T-helper 17 cell (primary cell): ENCODE measurements at places on chromosomes 5 and 9. TPM values are rescaled to one million over a fixed set of nuclear protein-coding genes. Genes with fewer than 3 reads are reported as not detected.

- H3K27me3 ChIP-seq: no peaks in the 10 kb centered on the region
- H3K4me1 ChIP-seq: no peaks in the 10 kb centered on the region
- DNase-seq: no peak
Observed at GRCh38 chr9:16290169-16290568, 580.3 kb downstream of the BNC2 start.

- no peaks in the 10 kb centered on the region for H3K36me3 ChIP-seq
- H3K27ac ChIP-seq: no peak overlapping the region
- no peaks in the 10 kb centered on the region for H3K4me1 ChIP-seq
- DNase-seq: no peak
- no peak overlapping the region for H3K4me3 ChIP-seq
Observed at GRCh38 chr9:110571801-110572483, 7.6 kb downstream of the SVEP1 start.

DNA sequence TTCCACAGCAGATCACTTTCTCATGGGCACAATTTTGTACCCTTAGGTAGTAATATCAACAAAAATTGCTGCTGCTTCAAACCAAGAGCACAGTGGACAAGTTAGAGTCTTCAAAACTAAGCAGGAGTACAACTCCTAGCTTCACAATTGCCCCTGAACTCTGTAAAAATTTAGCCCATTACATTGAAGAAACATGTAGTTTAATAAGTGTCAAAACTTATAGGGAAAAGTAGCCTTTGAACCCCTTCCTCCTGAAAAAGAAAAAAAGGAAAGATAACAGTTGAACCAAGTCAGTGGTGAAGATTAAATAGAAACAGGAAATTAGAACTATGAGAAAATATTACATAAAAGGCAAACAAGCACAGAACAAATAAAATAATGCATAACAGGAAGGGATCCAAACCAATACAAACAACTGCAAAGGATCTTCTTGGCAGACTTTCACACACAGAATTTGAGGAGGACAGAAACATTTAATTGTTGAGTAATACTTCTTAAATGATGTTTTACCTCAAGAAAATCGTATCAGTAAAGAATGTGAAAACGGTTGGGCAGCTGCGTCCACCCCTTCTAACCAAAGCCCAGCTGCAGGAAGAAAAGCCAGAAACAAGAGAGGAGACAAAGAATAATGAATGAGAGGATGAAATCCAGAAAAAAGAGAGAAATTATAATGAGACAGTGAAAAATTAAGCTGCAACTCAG lies 636.0 kb downstream of the NR2F1-AS1 start:
- H3K36me3 ChIP-seq: no peaks in the 10 kb centered on the region
- H3K4me3 ChIP-seq: no peak overlapping the region
- H3K4me1 ChIP-seq: no peaks in the 10 kb centered on the region
- H3K27me3 ChIP-seq: no peaks in the 10 kb centered on the region
- DNase-seq: no peak

GRCh38 chr5:147393874-147394672 lies 115.8 kb downstream of the DPYSL3 start:
- H3K4me1 ChIP-seq: no peaks in the 10 kb centered on the region
- DNase-seq: no peak
- no peaks in the 10 kb centered on the region for H3K36me3 ChIP-seq
- H3K27ac ChIP-seq: no peak overlapping the region
- no peak overlapping the region for H3K4me3 ChIP-seq

DNA sequence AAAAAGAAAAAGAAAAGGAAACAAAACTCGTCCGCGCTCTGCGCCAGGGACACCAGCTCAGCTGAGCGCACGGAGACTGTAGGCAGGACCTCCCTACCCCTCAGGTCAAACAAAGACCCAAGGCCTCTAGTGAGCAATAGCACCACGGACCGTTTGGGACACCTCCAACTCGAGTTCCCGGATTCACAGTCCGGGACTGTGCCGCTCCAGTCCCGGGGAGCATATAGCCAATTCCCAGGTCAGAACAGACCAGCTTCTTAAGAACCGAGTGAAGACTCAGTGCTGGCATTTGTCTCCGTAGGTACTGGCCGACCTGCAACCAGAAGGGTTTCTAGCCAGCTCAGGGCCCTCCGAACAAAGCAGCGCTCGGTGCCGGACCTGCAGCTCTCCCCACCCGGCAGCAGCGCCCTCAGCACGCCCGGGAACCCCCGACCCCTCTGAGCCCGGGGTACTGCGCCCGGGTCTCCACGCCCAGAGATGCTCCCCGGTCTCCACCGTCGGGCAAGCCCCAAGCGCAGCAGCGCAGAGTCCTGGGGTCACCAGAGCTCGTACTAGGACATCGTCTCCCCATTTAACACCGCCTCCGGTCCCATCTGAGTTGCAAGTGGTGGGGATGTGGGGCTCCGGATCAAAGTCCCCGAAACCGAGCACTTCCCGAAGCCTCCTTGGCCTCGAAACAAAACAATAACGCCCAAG lies 591 bp downstream of the ABCA1 start:
- no peak for DNase-seq
- peaks cover 5% of the 10 kb centered on the region for H3K27me3 ChIP-seq
- peak overlapping the region; percentile 86 for H3K27ac ChIP-seq
- H3K4me1 ChIP-seq: peaks cover 23% of the 10 kb centered on the region

GRCh38 chr5:123681061-123681460 lies 169.1 kb downstream of the CSNK1G3 start:
- no peak overlapping the region for H3K4me3 ChIP-seq
- no peak for DNase-seq
- H3K27ac ChIP-seq: no peak overlapping the region
- H3K27me3 ChIP-seq: no peaks in the 10 kb centered on the region
- H3K4me1 ChIP-seq: no peaks in the 10 kb centered on the region

DNA sequence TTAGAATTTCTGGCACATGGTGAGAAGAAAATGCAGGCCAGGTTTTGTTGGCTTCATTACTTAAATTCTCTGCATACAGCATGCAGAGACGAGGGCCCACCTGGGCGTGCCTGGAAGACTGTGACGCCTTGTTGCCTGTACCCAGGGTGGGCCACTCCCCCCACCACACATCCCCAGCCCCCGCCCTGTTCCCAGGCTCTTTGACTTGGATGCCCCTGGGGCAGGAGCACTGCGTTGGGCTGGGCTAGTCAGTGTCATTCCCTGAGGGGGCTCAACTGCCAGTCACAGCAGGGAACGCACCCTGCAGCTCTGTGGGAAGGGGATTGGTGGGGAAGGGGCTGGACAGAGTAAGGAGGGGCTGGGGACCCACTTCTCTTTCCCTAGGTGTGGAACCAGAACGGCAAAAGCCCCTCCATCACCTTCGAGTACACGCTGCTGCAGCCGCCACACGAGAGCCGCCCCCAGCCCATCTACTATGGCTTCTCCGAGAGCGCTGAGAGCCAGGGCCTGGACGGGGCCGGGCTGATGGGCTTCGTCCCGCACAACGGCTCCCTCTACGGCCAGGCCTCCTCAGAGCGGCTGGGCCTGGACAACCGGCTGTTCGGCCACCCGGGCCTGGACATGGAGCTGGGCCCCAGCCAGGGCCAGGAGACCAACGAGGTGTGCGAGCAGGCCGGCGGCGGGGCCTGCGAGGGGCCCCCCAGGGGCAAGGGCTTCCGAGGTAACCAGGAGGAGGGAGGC lies 19.6 kb downstream of the ADAMTSL2 start:
- H3K27ac ChIP-seq: no peak overlapping the region
- peaks cover 2% of the 10 kb centered on the region for H3K4me1 ChIP-seq
- H3K27me3 ChIP-seq: peaks cover 46% of the 10 kb centered on the region
- no peak for DNase-seq
- H3K36me3 ChIP-seq: no peaks in the 10 kb centered on the region
- H3K4me3 ChIP-seq: no peak overlapping the region

DNA sequence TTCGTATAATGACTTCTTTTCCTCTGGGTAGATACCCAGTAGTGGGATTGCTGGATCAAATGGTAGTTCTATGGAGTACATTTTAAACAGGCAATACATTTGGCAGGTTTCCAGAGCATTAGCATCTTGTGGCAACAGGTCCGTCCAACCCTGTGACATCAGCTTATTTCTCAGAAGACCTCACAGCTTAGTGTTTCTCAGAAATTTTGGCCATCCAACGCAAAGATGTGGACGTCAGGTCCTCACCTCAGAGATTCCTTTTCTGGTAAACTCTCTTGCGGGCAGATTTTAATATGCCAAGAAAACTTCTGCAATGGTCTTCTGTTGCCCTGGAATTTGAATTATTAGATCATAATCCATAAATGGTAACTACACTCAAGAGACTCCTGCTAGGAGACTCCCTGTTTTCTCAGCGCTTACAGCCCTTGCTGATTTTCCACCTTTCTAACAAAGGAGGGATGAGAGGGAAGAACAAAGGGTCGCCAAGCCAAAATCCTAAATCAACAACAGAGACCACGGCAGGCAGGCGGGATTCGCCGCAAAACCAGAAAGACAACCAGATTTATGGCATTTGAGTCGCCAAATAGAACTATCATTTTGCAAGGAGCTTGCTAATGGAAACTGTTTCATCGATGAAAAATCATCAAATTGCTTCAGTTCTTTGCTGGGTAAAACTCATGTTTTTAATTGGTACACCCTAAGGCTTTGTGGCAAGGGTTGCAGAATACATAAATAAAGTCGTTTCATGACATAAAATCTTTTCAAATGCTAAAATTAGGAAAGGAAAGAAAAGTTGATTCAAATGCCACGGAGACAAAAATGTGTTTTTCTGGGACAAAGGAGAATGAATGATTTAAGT lies 34.1 kb upstream of the PLPP1 start:
- no peak for DNase-seq
- no peak overlapping the region for H3K4me3 ChIP-seq
- H3K4me1 ChIP-seq: no peaks in the 10 kb centered on the region

DNA sequence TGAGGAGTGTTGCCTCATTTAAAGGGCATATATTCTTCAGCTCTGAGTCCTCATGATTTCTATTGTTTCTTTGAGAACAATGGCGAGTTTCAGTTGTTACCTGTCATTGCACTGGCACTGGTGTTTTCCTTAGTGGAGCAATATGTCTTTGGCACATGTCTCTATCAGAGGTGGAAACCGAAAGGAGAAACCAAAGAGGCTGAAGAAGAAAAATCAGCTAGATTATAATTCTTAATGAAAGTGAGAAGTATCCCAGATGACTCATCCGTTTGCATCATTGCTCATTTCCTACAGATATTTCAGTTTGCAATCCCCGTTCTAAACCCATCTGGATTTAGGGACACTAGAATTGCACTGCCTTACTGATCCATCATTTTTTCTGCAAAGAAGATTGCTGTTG lies 324.6 kb downstream of the TMEM232 start:
- no peak overlapping the region for H3K4me3 ChIP-seq

- no peaks in the 10 kb centered on the region for H3K36me3 ChIP-seq
- H3K27me3 ChIP-seq: no peaks in the 10 kb centered on the region
- no peaks in the 10 kb centered on the region for H3K4me1 ChIP-seq
- DNase-seq: no peak
Observed at GRCh38 chr5:26669523-26669922, 368.9 kb downstream of the CDH9 start.

GRCh38 chr5:154465169-154465568 lies 12.9 kb downstream of the HAND1 start:
- no peak overlapping the region for H3K4me3 ChIP-seq
- H3K27me3 ChIP-seq: peaks cover 20% of the 10 kb centered on the region
- DNase-seq: no peak
- H3K27ac ChIP-seq: no peak overlapping the region
- peaks cover 2% of the 10 kb centered on the region for H3K4me1 ChIP-seq
- no peaks in the 10 kb centered on the region for H3K36me3 ChIP-seq

- no peaks in the 10 kb centered on the region for H3K27me3 ChIP-seq
- no peak overlapping the region for H3K27ac ChIP-seq
- no peaks in the 10 kb centered on the region for H3K36me3 ChIP-seq
- DNase-seq: no peak
Observed at GRCh38 chr9:31032206-31032605, 1352.2 kb upstream of the ACO1 start.

GRCh38 chr5:113025596-113025995 lies 49.0 kb downstream of the DCP2 start:
- H3K4me3 ChIP-seq: no peak overlapping the region
- no peak for DNase-seq
- H3K27ac ChIP-seq: no peak overlapping the region

DNA sequence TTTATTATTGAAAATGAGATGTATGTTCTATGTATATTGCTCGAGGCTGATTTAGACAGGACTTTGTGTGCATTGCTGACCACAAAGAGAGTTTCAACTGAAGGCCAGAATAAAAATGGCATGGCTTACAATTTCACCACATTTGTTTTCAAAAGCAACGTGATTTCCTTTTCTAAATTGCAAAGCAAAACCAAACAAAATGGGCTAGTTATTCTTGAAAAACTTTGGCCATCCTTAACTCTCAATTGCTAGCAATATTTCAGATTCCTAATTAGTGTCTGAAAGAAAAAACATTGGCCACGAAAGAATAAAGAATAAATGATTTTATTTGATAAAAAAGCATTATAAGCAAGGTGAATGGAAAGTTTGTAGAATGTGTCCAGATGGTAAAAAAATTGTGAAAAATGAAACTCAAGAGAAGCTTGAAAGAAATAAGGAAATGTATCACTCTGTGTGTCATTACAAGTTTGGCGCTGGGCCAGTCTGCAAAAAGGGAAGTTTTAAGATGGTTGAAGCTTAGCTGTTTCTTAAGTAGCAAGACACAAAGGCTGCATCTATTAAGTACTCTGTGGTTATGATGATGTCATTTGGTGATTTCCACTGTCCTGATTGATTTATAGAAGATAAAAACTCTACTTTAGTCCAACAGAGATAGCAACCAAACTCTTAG lies 89.2 kb upstream of the PRLR start:
- DNase-seq: no peak
- peaks cover 3% of the 10 kb centered on the region for H3K4me1 ChIP-seq
- H3K4me3 ChIP-seq: no peak overlapping the region

GRCh38 chr5:55732585-55732984 lies 5.3 kb upstream of the DDX4 start:
- no peak overlapping the region for H3K4me3 ChIP-seq
- H3K27me3 ChIP-seq: no peaks in the 10 kb centered on the region
- H3K27ac ChIP-seq: no peak overlapping the region
- no peak for DNase-seq

GRCh38 chr5:155193029-155193428 lies 179.5 kb downstream of the KIF4B start:
- no peak overlapping the region for H3K27ac ChIP-seq
- H3K4me3 ChIP-seq: no peak overlapping the region
- no peak for DNase-seq
- H3K4me1 ChIP-seq: no peaks in the 10 kb centered on the region
- no peaks in the 10 kb centered on the region for H3K36me3 ChIP-seq

DNA sequence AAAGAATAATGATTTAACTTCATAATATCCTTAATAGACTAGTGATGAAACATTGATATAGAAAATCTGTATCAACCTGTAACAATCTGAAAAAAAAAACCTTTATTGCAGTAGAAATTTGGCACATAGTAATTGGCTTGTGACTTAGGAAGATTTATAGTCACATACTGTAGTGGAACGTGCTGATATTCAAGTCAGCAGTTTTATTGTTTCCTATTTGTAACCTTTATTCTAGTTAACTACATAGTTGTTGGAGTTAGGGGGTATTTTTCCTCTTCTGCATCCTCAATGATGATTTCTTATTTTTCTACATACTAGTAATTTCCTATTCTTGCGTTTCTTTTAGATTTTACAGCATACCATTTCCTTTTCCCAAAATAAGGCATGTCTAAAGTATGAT lies 14.5 kb upstream of the LRRC70 start:
- no peak for DNase-seq
- H3K36me3 ChIP-seq: peaks cover 10% of the 10 kb centered on the region

Gene CFAP77
- not detected for total RNA-seq

Gene C8G
- total RNA-seq: 1.4 TPM

Gene AIF1L
- total RNA-seq: not detected

Gene NREP
- total RNA-seq: 1.3 TPM

Gene GMCL2
- not detected for total RNA-seq

Gene PCDHGC4
- not detected for total RNA-seq

Gene IRX1
- total RNA-seq: not detected

Gene C5orf63
- total RNA-seq: 5.2 TPM

Gene LRRC19
- total RNA-seq: not detected

Gene LIFR
- total RNA-seq: not detected

Gene ADAMTS6
- 2.4 TPM for total RNA-seq
